ENCODE measurements at places on chromosomes 16 and 17.
A peak's percentile ranks its signal among the peaks of the same experiment; 100 is the strongest.

DNA sequence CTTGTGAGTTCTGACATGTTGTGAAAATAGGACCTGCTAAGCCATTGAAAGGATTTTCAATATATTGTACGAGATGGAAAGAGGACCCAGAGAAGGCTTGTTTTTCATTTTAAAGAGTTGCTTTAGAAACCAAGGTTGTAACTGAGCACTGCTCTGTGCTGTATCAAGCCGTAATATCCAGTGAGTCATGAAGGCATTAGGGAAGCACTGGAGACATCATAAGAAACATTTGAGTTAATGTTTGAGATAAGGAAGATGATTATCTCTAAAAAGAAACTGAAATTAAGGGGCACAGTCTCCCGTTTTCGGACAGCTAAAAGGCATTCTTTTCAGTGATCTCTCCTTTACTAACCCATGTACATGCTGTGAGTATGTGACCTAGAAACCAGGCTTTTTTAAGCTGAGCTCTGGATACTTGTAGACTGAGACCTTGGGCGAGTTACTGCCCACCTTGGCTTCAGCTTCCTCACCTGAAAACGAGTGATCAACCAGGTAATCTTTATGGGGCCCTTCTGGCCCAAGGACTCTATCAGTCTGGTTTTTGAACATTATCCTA, 149.2 kb upstream of the TBX2 start:
- no peak for DNase-seq

DNA sequence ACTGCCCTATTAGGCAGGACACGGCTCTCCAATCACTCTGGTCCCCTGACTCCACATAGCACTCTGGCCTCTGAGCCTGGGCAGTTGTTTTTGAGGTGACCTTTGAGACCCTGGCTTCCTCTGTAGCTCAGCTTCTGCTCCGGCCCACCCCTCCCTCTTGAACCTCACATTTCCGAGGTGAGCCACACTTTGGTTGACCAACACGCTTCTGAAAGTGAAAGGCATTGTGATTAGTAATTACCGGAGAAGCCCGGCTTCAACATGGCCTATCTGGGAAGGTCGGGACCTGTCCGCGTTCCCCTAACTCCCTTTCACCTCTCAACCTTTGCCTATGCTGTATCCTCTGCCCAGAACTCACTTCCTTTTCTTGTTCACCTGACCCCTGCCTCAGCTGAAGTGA, 10.3 kb upstream of the ITGAX start:
- DNase-seq = peak; percentile 30

DNA sequence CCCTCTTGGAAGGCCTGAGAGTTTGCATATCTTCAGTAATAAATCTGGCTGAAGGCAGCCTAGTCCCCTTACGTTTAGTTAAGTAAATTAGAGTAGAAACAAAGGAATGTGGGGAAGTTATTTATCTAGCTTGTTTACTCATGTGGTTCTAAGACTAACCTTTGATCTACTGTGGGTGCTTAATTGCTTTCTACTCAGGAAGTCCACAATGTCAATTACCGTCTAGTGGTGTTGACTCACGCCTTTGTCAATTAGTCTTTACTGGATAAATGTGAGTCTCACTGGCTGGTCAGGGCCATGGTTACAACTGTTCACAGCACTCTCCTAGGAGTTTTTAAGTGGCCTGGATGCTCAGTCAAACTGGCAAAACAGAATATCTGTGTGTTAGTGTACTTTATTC, 2338.4 kb downstream of the TP53TG3F start:
- no peak for DNase-seq

DNA sequence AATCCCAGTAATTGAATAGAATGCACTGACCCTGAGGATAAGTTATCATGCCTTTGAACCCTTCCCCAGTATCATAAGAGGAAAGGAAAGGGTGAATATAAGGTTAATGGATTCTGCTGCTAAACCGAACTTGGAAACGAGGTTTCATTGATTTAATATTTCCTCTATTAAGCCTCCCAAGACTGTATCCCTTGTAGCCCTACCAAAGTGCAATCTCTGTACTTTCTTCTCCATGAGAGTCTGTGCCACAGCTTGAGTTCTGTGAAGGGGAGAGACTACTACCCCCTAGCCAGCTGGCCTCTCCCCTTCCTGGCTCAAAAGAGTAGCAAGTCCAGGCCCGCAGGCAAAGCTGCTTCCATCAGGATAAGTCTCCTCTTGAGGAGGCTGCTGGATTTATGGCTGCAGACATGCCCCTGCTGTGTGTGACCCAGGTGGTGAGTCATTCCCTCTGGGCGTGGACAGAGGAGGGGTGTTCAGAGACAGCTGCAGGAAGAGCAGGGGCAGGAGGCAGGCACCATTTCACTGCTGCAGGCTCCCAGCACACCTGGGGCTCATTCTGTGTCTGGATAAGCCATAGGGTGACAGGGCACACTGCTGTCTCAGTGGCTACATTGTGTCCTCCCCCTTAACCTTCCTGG, 58.4 kb downstream of the TOM1L2 start:
- peak; percentile 16 for DNase-seq

DNA sequence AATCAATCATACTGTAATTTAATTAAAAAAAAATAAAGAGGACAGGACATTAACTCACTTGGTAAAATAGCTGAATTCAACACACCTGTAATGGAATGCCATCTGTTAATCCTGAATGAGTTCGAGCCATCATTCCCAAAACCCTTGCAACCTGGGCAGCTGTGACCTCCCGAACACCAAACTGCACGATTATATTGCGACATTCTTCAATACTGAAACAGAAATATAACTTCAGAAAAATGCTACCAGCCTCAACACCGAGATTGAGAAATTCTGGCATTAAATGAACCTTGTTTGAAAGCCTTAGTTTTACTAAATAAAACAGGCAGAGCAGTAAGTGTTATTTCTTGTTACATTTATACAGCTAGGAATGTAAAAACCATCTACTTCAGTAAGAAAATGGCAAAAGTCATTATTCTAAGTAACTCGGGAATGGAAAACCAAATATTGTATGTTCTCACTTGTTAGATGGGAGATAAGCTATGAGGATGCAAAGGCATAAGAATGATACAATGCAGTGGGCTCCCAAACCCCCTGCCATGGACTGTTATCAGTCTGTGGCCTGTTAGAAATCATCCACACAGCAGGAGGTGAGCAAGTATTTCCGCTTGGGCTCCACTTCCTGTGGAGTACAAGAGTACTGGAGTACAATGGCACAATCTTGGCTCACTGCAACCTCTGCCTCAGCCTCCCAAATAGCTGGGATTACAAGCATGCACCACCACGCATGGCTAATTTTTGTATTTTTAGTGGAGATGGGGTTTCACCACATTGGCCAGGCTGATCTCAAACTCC, 46.5 kb downstream of the CNOT1 start:
- DNase-seq = no peak

DNA sequence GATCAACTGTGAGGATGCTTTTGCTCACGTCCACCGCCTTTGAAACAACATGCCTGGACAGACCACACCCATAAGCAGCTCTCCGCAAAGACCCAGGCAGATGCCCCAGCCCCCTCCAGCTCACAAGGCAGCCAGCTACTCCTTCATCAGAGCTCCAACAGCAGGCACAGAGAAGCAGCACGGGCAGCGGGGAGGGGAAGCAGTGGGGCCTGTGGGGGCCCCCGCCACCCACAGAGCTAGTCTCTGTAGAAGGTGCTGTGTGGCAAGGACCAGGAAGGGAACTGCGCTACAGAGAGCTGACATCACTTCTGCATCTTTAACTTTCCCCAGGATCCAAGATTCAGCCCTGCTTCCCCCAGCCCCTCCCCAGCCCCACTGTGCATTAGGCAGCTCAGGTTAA, 10.0 kb upstream of the SCNN1G start:
- no peak for DNase-seq

DNA sequence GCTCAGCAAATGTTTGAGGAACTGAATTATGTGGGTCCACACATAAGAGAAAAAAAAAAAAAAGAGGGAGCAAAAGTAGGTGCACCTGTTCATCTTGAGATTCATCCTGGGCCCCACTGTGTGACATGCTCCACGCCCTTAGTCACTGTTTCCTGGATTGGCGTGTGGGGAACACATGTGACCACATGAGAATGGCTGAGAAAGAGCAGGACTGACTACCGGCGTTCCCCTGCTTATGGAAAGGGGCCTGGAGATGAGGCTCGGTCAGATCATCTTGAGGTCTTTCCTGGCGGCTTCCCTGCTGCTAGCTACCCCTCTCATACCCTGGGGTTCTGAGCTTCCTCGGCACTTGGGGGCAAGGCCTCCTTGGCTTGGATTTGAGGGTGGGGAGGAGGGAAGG, 3.9 kb downstream of the DEXI start:
- no peak for DNase-seq

GRCh38 chr16:6498858-6499257, 833.8 kb upstream of the RBFOX1 start:
- DNase-seq = no peak

DNA sequence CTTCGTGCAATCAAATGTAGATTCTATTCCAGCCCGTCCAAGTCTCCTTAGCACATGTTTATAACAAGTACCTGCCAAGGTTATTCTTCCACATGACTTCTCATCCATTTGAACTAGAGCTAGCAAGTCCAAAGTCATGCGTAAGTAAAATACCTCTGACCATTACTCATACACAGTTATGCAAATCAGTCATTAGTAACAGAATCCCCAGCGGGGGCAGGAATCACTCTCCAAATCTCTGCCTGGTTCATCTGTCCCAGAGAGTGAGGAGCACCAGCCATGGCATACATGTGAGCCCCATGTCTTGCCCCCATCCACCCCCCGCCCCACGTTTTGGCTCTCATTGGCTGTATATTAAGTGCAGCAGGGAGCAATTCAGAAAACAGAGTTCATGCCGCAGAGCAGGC, 27.7 kb downstream of the SRL start:
- DNase-seq = no peak

DNA sequence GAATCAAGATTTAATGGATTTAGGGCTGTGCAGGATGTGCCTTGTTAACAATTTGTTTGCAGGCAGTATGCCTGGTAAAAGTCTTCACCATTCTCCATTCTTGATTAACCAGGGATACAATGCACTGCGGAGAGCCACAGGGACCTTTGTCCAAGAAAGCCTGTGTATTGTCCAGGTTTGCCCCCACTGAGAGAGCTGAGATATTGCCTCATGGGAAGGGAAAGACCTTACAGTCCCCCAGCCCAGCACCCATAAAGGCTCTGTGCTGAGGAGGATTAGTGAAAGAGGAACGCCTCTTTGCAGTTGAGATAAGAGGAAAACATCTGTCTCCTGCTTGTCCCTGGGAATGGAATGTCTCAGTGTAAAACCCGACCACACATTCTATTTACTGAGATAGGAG, 2169.6 kb downstream of the TP53TG3F start:
- DNase-seq = no peak

- no peak for DNase-seq
Measured at GRCh38 chr17:27549251-27549893, 81.6 kb upstream of the LGALS9 start.

- peak; percentile 61 for DNase-seq
Measured at GRCh38 chr16:56202036-56202435, 10.7 kb downstream of the GNAO1 start.

GRCh38 chr16:50675686-50676610, 5.2 kb downstream of the SNX20 start:
- DNase-seq = no peak

Measured in CD4-positive, alpha-beta T cell treated with Interleukin-4 for 1 hour (primary cell).